ENCODE measurements at places on chromosomes 2 and 18.

DNA sequence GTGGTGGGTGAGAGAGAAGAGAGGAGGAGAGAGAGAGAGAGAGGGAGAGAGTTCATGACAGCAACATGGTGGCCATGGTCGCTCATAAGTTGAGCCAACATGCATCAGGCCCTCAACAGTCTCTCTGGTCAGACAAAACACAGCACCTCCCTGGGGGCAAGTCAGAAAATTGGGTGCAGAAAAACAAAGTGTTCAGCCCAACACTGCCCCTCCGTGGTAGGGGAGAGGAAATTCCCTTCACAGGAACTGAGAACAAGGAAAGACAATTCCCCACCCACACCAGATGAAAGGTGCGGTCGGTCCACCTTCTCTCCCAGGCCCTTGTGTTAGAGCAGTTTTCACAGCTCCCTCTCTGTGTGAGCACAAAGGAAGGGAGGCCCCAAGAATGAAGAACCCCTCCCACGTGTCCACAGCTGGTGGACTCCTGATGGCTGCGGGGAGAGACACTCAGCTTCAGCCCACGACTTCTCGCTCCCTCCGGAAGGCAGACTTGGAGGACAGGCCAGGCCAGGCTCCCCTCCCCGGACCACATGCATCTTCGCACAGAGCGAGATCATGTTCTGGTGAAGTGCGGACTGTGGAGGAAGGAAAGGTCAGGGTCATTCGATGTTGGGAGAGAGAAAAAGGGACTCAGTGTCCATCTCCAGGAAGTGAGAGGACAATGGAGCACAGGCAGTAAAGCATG, 181.7 kb downstream of the ANAPC1 start:
- peak; percentile 77 for DNase-seq

DNA sequence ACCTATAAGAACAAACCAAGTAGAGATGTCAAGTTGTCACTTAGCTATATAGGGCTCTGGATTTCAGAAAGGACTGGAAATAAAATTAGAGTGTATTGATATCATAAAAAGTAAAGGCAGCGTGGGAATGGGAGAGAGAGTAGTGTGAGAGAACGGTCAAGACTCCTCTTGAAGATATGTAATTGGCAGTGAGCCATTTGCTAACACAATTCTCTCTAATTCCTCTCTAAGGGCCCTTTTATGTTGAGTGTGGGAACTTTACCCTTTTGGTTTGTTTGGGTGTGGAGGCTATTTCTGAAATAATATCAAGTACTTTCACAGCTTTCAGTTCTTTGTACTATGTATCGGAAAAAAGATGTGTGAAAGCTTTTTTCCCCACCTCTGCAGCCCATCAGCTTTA, 196.8 kb downstream of the LRRTM4 start:
- DNase-seq: no peak

- DNase-seq: no peak
These were observed 87.1 kb downstream of the MYOM1 start for GRCh38 chr18:3132700-3133099.

GRCh38 chr2:46390036-46390435, 89.3 kb upstream of the TMEM247 start:
- DNase-seq: no peak

DNA sequence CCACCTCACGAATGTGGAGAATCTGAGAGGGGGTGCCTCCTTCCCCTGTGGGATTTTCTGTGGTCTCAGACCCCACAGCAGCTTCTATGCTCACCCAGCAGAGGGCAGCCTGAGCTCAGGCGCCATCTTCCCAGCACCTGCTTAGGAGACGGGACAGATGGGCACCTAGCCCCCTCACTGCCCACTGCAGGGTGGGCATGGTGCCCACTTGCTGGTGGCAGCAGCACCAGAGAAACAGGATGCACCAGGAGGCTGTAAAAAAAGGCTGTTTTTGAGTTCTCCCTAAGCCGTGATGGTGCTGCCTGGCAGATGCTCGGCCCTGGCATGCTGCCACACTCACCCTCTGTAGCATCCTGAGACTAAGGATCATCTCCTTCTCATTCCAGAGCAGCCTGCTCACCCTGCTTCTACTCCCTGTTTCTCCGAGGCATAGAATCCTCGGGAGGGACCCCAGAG, 19.1 kb upstream of the SLC20A1 start:
- peak; percentile 67 for DNase-seq

GRCh38 chr2:54810246-54810645, 86.8 kb downstream of the EML6 start:
- no peak for DNase-seq

DNA sequence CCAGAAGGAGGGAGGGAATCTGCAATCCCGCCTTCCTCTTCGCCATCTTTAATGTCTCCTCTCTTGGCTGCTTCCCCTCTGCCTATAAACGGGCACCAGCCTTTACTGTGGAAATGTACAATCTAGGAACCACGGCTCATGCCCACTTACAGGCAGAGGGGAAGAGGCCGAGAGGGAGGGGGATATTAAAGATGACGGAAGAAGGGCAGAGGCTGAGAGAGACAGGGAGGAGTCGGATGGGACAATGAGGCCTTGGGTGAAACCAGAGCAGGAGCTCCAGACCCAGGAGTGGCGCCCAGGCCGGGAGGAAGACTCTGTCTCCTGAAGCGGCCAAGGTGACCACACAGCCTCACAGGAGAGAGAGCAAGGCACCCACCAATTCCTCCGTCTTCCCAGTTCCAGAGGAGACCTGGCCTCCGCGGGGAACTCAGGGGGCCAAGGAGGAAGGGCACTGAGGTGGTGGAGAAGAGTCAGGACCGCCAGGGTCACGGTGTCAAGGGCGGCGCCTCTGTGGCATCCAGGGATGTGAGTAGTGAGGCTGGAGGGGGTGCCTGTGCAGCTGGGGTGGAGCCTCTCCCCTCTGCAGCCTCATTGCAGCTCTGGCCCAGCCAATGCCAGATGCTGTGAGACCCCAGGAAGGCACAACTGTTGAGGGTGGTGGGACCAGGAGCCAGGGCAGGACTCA, 67.8 kb downstream of the CIB4 start:
- no peak for DNase-seq

DNA sequence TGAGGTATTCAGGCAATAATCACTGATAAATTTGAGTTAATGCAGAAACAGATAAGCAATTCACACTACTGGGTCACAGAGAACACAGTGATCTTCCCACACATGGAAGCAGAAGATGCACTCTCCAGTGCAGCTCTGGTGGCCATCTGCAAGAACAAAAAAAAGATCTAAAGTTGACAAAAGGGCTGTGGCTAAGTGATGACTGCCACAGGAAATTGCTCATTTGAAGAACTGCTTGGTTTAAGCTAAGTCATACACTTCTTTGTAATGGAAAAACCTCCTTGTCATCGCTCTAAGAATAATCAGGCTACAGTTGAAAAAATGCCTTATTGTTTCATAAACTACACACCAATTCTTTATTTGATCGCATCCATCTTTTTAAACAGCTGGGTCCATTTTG, 115.1 kb downstream of the DTNB start:
- no peak for DNase-seq

- no peak for DNase-seq
These were observed 57.0 kb downstream of the PRELID3A start for GRCh38 chr18:12464731-12465130.

DNA sequence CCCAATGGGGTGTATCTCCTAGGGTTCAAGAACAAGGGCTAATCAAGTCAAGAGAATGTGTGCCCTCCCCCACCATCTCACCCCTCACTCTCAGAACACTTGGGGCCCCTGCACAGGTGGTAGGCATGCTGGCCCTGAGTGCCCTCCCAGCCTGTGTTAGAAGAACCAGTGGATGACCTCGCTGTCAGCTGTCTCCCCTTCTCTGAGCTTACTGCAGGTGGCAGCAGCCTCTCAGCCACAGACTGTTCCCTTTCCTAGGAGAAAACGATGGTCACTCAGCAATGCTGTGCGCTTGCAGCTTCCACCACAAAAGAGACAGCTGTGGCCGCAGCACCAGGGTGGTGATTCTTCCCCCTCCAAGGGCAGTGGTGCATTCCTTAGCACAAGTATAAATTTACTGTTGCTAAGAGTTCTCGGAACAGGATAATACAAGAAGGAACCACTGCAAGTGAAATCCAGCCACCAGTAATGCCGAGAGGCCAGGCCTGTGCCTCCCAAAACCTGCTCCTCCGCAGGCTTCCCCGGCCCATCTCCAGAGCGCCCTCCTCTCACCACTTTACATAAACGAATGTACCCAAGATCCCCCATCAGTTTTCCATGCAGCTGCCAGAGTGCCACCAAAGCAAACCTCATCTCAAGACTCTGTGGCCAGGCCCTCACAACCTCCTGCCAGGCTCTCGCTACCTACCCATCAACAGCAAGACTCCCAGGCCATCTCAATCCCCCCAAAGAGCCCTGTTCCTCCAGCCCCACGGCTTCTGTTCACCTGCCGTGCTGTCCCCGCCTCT, 935 bp upstream of the RAMP1 start:
- DNase-seq: peak; percentile 75

DNA sequence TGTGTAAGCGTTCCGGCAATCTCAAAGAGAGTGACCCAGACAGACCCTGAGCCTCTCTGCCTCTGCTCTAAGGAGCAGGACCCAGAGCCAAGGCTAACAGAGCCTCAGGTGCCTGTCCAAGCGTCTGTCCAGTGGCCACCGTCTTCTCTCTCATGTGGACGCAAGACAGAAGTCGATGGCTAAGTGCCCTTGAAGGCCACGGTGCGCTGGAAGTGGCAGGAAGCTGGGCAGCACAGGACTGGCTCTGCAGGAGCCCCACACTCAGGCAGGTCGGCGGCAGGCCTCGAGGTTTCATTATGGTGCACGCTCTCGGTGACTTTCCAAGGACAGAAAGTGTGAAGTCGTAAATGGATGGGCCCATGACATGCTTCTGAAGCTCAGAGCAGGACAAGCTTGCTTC, 49.1 kb downstream of the HDAC4 start:
- no peak for DNase-seq

- DNase-seq: peak; percentile 56
These were observed 42.7 kb downstream of the BCL11A start for GRCh38 chr2:60510713-60511112.

DNA sequence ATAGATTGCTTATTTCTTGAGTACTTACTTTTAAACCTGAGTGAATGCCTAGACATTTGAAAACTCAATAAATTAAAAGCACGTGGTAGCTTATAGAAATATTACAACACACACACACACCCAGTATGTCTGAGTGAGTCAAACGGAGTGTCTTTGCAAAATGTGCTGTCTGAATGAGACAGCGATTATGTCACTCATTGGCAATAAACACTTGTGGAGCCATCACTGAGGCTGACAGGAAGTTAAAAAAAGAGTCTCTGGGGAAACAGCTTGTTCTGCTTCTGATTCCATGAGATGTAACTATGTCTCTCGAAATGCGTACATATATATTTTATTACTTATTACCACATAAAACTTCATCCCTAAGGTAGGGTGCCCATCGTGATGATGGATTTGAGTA, 22.3 kb upstream of the VPS4B start:
- no peak for DNase-seq

- no peak for DNase-seq
These were observed 1208.8 kb upstream of the LRRTM1 start for GRCh38 chr2:81513328-81513727.

GRCh38 chr2:218485986-218486667, 67.2 kb downstream of the VIL1 start:
- DNase-seq: no peak

GRCh38 chr18:47574966-47575365, 323.5 kb upstream of the SKOR2 start:
- DNase-seq: peak; percentile 98

- peak; percentile 89 for DNase-seq
These were observed 185.7 kb downstream of the MTCL1 start for GRCh38 chr18:8890957-8891464.

GRCh38 chr18:70452501-70452900, 163.7 kb downstream of the SOCS6 start:
- no peak for DNase-seq

DNA sequence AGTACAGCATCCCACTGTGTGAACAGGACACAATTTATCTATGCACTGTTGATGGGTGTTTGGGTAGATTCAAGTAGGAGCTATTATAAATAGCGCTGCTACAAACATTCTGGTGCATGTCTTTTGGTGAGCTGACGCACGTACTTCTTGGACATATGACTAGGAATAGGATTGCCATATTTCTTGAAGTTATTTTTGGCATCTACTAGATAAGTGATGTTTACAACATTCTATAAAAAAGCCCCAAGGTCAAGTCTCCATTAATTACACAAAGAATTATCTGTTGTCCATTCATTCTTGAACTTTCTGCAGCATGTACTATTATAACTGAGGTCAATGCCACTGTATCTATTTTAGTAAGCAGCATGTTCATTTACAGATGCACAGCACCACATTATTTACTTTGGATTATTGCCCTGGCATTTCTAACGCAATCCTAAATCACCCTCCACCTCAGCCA, 225.5 kb upstream of the TMEM200C start:
- peak; percentile 80 for DNase-seq

DNA sequence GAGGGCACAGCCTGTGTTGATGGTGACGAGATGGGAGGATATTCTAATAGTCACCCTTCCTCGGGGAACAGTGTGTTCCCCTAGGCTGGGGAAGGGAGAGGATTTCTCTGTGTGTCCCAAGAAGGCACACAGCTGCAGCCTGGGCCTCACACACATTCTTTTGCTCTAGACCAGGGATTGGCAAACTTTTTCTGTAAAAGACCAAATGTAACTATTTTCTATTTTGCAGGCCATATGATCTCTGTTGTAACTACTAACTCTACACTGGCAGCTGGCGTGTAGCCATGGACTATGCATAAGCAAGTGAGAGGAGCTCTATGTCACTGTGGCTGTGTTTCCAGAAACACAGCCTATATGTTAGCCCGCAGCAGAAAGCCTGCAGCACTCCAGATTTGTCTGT, 65.8 kb downstream of the ARHGAP28 start:
- DNase-seq: no peak

DNA sequence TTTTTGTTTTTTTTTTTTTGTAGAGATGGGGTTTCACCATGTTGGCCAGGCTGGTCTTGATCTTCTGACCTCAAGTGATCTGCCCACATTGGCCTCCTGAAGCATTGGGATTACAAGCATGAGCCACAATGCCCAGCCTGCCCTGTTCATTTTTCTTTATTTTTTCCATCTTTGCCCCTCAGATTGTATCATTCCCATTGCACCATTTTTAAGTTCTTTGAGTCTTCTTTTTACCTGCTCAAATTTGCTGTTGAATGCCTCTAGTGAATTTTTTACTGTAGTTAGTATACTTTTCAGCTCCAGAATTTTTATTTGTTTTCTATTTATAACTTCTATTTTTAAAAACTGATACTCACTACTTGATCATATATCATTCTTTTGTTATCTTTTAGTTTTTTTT, 101.4 kb upstream of the SLC4A10 start:
- no peak for DNase-seq

DNA sequence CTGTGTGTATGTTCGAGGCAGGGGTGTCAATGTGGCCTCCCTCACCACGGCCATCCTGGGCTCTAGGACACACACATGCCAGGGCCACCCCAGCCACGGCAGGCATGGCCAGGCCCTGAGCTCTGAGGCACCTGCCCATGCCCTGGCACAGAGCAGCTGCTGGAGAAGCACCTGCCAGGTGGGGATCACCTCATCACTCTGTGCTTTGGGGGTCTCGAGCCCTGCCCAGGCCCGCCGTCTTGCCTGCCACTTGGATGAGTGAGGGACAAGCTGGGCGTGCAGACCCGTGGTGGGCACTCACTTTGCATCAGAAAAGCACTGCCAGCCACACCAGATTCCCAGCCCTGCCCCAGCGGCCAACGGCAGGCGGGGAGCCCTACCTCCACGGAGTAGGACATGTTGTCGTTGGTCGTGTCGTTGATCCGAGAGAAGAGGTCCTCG, 33.1 kb downstream of the KIF1A start:
- no peak for DNase-seq

GRCh38 chr2:50952596-50952995, 79.3 kb downstream of the NRXN1 start:
- DNase-seq: peak; percentile 45

GRCh38 chr2:217960351-217960750, 42.4 kb downstream of the TNS1 start:
- no peak for DNase-seq

Measured in NCI-H69 (cell line).